ENCODE measurements at places on chromosomes 3 and 15.

DNA sequence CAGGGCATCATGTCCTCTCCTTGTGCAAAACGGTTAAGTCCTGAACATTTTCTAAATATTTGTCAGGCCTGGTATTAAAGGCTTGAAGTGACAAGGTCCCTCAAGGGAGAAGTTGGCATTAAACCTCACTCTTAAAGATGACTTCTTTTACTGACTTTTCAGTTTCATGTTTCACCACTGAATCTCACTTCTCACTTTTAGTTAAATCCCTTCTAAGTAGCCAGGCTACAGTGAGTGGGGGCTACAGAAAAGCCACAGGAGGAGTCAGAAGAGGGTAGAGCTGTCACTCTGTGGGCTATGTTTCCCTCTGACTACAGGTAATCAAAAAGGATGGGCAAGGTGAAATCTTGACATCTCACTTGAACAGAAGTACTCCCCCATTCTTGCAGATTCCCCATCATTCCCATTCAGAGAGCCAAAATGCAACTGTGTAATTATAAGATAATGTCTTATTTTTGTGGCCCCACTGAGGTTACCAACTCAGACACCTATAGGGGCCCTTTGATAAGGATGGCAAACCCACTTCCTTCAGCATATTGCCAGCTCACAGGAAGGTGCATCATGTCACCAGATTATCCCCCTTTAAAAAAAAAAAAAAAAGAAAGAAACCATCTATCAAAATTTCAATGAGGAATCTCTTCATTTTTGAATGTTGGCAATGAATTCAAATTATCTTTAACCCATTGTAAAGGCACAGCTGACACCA is 790.1 kb upstream of the CFAP20DC start:
- no peak for DNase-seq

DNA sequence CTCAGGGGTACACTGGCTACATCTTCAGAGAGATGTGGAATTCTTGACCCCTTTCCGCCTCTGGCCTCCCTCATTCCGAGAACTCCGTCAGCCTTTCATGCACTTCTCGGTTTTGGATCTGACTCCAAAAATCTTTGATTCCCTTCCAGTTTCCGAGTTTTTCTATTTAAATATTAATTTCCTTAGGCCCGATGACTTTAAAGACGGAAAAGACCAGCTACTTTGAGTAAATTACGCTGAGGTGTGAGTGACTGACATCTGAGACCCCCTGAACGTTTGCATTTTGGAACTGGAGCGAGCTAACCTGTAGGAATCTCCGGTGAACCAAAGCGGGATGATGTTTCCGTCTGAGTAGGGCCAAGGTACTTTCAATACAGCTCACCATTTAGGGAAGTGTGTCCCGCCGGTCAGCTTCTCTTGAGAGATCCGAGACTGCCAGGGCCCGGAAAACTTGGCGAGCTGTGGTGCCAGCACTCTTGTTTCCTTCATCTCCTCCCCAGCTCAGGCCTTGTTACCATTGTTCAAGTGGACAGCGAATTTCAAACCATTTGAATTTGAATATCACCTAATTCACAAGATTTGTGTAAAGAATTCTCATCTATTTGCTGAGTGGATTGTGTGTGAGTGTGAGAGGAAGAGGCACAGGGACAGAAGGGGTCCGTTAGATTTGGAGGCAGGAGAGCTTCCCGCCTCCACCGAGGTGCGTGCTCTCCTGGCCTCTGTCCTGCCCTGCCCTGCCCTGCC is 5.4 kb downstream of the SOX14 start:
- peak; percentile 37 for DNase-seq

- DNase-seq = no peak
These were observed 15.0 kb upstream of the KCNMB3 start for GRCh38 chr3:179265875-179266274.

GRCh38 chr3:32420126-32421038 is 28.7 kb downstream of the CMTM7 start:
- DNase-seq = peak; percentile 82

GRCh38 chr15:33116198-33116597 is 78.3 kb downstream of the FMN1 start:
- no peak for DNase-seq

GRCh38 chr3:69425249-69425648 is 39.4 kb upstream of the FRMD4B start:
- peak; percentile 7 for DNase-seq

- DNase-seq = no peak
These were observed 13.7 kb downstream of the ANXA2 start for GRCh38 chr15:60384053-60384452.

Data from H7 (cell line).